Non-pigmented ciliary epithelial cell (primary cell): ENCODE measurements at places on chromosomes 12 and 14.

- DNase-seq, result no peak
Observed at GRCh38 chr12:124956571-124956970, 32.4 kb downstream of the DHX37 start.

GRCh38 chr12:49882851-49883464, 20.7 kb downstream of the FAIM2 start:
- DNase-seq, result no peak

DNA sequence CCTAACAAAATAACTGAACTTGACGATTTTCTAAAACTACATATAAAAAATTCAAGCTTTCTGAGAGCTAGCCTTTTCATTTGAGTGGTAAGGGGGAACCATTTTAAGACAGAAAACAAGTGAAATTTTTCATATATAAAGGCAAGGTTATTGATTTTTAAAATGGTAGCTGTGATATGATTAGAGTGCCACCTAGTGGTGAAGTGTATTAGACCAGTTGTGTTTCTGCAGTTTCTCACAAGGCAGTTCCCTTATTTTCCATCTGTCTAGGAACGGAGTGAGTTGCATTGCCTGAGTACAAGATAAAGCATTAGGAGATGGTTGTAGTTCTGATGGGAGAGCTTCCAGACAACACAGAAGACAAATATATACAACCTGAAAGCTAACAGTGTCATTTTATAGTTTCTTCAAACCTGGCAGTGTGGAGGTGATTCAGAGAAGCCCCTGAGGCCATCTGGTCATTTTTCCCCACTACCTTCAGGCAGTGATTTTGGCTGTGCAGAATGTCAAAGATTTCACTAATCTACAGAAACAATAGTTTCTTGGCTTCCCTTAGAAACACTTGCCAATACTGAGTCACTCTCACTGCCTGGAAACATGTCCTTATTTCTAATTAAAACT, 180.8 kb downstream of the C12orf50 start:
- DNase-seq, result peak; percentile 49

DNA sequence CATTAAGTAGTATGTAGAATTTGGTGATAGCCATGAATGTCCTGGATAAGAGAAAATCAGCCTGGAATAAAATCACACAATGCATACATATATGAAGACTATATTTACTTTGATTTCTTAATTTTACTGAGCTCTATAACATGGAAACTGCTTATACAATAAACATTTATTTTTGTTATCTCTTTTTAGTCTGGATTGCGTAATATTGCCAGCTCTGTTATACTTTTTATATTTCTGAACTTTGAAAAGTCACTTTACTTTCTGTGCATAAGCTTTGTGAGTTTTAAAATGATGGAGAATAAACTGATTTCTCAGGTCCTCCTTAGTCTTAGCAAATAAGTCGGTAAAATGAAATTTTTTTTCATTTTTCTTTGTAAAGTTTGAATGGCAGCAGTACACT, 19.2 kb upstream of the ABCD2 start:
- DNase-seq, result no peak

GRCh38 chr12:93002293-93003054, 73.4 kb upstream of the EEA1 start:
- DNase-seq, result peak; percentile 78

- DNase-seq, result no peak
Observed at GRCh38 chr14:98156411-98156810, 1115.6 kb downstream of the BCL11B start.

DNA sequence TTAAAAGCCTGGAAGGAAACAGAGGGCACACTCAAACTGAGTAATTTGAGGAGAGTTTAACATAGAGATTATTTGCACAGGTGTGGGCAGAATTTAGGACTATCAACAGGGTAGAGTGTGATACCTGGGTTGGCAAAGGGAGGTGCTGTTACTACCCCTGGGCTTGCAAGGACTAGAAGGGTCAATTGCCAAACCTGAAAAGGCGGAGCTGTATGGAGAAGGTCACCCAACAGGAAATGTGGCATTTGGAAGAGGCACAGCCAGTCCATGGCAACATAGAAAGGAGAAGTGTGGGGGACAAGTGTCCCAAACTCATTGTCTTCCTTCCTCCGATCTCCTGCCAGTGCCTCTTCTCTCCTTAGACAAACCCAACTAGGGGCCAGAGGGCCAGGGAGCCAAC, 21.6 kb upstream of the MED13L start:
- DNase-seq, result no peak

DNA sequence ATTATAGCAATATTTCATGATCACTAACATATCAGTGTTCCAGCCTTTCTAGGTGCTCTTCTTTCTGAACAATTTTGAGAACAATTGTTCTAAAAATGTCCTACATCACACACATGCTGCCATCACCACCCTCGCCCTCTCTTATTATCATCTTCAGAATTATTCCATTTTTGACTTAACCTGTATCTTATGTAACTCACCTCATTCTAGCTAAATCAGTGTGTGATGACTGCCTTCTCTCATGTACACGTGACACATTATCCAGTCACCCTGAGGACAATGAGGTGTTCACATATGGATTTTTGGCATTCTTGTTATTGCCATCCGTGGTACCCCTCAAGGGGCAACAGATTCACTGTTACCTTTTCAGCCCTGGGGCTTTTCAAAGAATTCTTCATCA, 87.3 kb downstream of the RFX4 start:
- no peak for DNase-seq

- DNase-seq, result peak; percentile 46
Observed at GRCh38 chr12:110269622-110270124, 11.4 kb upstream of the ATP2A2 start.

DNA sequence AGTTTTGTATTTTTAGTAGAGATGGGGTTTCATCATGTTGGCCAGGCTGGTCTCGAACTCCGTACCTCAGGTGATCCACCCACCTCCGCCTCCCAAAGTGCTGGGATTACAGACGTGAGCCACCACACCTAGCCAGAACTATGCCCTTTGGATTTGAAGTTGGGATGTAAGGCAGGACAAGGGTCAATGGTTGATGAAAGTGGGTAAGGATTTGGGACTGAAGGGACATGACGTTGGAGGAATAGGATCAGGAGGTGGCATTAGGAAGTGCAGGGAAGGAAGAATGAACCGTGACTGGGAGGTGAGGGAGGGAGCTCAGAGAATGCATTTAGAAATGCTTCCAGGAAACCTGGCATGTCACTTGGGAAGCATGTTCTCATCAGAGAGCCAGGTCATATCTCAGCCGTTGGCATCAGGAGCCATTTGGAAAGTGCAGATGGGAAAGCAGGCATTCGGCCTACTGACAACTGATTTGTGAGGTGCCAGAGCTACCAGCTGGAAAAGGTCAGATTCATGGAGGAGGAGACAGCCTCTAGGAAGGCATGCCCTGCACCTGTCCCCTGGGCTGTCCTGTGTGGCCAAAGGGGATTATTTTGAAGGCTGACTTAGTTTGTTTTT, 2.2 kb downstream of the CRADD start:
- no peak for DNase-seq

- DNase-seq, result no peak
Observed at GRCh38 chr14:55303691-55304145, 32.5 kb downstream of the FBXO34 start.

- DNase-seq, result no peak
Observed at GRCh38 chr14:77618381-77618970, 2.0 kb upstream of the SPTLC2 start.

DNA sequence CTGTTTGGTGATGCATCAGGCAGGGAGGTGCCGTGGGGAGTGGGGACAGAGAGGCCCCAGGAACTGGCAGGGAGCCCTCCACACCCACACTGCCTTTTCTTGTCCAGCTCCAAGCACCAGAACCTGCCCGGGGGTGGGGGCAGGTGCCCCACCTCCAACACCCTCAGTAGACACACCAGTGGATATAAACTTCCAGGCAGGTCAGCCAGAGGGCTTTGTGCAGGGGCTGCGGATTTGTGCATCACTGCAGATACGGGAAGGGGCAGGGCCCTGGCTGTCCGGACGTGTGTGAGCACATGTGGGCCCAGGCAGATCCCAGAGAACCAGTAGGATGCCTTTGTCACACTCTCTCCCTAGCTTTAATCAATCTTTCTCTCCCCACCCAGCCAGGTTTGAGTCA, 1.3 kb upstream of the TGM1 start:
- DNase-seq, result no peak

GRCh38 chr14:88470542-88471440, 84.0 kb downstream of the PTPN21 start:
- no peak for DNase-seq

GRCh38 chr12:28191051-28192048, 1.1 kb downstream of the CCDC91 start:
- DNase-seq, result no peak

DNA sequence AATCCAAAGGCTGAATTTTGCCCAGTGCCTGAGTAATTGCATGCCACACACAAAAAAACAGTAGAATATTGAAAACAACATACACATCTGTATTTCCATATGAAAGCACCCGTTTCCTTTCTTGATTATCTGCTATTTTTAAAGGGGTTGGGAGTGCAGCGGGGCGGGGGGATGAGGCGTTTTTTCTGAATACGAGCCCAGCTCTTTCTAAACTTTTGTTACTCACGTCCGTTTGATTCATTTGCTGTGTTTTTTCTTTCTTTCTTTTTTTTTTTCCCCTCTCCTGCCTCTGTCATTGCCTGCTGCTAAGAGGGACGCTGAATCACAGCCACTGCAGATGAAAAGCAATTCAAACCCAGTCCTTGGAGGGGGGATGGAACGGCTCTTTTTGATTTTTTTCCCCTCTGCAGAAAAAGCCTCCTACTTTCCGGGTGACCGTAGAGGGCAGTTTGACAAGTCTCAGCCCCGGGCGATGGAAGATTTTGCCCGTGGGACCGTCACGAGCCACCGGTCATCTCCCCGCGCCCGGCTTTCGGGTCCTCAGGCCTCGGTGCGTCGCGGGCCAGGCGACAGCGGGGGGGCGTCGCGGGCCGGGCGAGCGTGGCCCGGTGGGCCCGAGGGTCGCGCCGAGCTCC, 572 bp upstream of the RASSF8 start:
- DNase-seq, result peak; percentile 65

GRCh38 chr14:24921903-24922302, 128.0 kb downstream of the STXBP6 start:
- DNase-seq, result no peak

DNA sequence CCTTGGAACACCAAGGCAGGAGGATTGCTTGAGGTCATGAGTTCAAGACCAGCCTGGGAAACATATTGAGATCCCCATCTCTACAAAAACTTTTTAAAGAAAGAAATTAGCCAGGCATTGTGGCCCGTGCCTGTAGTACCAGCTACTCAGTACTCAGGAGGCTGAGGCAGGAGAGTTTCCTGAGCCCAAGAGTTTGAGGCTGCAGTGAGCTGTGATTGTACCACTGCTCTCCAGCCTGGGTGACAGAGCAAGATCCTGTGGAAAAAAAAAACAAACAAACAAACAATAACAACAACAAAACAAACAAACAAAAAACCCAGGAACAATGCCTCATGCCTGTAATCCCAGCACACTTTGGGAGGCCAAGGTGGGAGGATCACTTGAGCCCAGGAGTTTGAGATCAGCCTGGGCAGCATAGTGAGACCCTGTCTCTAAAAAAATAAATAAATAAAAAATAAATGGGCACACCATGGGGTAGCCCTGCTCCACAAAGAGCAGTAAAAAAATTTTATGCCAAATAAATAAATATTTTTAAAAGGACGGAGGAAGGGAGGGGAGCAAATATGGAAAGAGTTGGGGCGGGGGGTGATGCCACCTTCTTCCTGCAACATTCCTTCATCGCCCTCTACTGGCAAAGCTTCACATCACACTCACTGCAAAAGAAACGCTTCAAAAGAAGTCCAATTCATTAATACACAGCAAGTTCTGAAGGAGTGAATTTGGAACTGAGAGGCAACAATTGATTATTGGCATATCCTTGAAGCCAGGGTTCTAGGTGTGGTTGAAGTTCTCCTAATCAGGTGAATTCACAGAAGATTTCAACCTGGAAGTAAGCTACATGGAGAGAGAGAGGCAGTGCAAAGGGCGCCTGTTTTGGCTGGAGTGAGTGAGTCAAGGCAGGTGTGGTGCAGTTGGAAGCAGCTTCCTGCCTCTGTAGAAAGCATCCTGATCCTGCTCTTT, 8.8 kb upstream of the GNPTAB start:
- peak; percentile 32 for DNase-seq

DNA sequence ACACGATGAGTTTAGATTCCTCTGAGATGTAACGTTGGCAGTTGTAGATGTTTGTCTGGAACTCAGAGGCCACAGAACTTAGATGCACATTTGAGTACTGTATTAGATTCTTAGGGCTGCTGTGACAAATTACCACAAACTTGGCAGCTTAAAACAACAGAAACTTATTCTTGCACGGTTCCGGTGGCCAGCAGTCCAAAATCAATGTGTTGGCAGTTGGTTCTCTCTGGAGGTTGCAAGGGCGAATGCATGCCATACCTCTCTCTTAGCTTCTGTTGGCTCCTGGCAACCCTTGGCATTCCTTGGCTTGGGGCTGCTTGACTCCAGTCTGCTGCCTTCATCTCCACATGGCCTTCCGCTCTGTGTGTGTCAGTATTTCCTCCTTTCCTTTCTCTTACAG, 118.9 kb downstream of the C12orf75 start:
- DNase-seq, result no peak

DNA sequence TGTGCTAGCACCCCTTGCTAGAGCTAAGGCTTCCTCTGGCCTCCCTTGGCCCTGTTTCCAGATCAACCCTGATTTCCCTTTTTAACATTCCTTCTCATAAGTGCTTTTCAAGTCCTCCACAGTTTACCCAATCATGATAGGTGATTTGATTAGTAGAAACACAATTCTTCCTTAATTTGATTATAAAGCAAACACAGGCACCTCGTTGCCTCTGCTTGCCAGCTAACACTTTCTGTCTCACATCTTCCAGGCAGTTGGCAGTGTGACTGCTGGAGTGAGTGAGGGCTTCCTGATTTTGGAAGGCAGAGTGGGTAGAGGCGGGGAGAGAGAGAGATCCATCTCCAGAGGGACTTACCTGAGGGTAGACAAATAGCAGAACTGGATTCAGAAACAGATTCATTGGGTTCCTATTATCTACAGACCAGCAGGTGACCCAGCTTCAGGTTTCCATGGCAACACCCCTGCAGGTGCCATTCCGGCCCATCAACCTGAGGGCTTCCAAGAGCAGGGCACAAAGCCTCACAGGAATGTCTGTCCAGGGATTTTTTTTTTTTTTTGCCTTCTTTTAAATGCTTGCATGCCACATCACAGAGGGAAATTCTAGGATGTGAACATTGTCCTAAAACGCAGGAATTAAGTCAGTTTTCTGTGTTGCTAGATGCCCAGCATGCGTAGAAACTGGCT, 77.7 kb downstream of the PLXNC1 start:
- DNase-seq, result no peak

GRCh38 chr12:50043854-50044253, 13.5 kb upstream of the ASIC1 start:
- DNase-seq, result no peak

GRCh38 chr14:99534863-99535262, 53.7 kb downstream of the CCNK start:
- DNase-seq, result no peak

DNA sequence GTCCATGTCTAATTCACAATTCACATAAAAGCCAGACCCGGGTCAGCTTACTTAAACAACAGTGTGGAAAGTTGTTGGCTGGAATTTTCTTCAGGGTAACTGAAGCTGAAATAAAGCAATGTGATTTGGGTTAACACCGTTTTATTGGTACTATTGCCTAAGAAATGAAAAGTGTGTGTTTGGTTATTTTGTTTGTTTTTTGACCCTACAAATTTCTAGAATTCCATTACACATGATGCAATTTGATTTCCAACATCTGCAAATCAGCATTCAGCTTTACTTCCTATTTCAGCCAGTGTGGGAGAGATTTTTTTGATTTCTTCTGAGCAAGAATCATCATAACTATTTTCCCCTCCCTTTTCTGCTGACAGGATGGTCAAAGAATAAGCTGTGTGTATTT, 45.7 kb upstream of the CLMN start:
- no peak for DNase-seq
